ENCODE measurements at places on chromosomes 6 and 20.

DNA sequence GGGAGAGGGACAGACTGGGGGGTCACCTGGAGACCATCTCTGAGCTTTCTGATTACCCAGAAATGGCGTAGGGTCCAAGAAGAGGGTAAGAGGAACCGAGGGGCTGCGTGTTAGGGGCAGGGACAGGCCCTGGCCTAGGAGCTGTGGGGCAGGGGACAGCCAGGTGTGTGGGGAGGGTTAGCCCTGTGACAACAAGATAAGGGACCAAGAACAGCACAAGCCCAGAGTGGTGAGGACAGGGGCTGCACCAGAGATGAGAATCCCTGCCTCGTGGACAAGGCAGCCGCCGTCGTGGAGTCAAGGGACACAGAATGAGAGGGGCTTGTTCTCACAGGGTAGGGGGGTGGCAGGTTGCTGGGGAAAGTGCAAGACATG, 449 bp upstream of the AVP start:
- no peak for DNase-seq

GRCh38 chr6:44162876-44163625, 4.4 kb downstream of the CAPN11 start:
- no peak for DNase-seq

DNA sequence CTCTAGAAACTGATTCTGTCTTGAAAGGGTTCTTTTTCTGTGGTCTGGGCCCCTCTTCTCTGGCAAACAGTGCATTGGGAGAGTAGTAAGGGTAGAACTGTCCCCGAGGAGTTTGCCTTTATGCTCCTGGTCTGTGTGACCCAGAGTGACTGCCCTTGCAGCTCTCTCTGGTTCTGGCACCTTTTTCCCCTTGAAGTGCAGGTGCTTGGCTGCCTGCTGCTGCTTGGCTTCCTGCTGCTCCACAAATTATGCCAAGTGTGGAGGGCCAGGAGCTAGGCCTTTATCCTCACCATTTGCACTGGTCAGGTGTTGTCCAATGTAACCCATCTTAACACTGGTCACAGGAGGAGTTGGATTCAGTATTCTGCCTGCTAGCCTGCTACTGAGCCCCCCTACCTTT, 11.2 kb downstream of the KIZ start:
- DNase-seq: no peak

GRCh38 chr6:16105854-16106253, 23.0 kb upstream of the MYLIP start:
- no peak for DNase-seq

DNA sequence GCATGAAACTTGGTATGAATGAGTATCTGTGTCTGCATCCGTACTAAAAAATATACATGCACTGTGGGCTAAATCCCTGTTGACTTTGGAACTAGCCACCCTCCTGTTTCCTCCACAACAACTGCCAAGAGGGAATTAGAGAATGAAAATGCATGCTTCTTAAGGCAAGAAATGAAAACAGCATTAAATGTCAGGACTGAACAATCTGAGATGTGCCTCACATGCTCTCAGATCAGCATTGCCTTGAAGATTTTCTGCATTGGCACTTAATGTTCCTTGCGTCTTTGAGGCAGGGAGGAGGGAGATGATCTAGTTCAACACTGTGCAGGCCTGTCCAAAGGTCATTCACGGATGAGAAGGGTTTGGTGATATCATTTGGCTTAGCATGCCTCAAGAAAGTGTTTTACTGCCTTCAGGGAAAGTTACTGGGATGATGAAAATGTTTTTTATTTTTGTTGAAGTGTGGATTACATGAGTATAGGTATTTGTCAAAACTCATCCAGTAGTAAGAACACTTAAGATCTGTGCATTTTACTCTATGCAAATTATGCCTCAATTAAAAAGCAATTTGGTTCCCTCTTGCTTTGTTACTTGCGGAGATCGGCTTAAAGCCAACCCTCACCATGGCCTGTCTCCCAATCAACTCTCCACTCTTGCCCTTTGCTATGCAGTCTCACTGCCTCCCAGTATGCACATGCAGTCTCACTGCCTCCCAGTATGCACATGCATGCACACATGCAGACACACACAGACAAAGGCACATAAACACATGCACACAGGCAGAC, 47.5 kb upstream of the RIN2 start:
- DNase-seq: no peak

GRCh38 chr20:62792940-62793756, 3.1 kb upstream of the MRGBP start:
- DNase-seq: no peak

DNA sequence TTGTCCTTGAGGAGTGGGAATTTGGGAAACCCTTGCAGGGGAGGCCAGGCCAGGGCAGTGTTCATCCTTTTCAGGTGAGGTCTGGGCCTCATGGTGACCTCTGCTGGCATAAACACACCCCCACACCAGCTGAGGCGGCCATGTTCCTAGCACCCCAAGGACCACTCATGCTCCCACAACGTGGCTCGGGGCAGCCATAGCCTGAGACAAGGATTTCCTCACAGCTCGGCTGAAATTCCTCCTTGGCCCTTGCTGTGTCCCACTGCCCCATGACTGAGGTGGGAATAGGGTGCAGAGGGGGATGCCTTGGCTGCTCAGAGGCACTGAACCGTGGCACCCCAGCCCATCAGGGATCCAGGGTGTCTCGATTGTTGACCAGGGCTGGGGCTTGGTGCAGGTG, 27.3 kb upstream of the SPDEF start:
- no peak for DNase-seq

DNA sequence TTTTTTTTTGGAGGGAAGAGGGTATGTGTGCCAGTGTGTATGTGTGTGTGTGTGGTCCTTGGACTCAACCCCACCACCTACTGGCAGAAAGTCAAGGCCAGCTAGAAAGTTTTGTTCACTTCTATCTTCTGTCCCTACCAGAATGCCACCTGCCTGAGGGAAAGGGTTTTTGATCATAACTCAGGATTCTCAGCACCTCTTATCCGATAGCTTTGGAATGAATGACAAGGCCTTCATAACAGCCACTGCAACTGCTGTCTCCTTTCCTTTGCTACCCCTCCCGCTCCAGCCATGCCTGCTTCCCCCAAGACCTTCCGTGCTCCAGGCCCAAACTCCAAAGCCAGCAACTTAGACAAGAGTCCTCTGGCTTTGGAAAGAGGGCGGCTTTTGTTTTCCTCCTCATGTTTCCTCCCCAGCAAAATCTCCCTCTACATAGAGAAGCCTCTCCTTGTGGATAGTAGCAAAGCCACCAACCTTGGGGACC, 18.7 kb downstream of the BTN3A1 start:
- DNase-seq: no peak

- DNase-seq: no peak
Measured at GRCh38 chr20:2289475-2289874, 6.3 kb upstream of the TGM3 start.

- DNase-seq: no peak
Measured at GRCh38 chr6:170404697-170405096, 98.1 kb downstream of the FAM120B start.

- no peak for DNase-seq
Measured at GRCh38 chr6:52576054-52576391, 837 bp downstream of the TRAM2 start.

DNA sequence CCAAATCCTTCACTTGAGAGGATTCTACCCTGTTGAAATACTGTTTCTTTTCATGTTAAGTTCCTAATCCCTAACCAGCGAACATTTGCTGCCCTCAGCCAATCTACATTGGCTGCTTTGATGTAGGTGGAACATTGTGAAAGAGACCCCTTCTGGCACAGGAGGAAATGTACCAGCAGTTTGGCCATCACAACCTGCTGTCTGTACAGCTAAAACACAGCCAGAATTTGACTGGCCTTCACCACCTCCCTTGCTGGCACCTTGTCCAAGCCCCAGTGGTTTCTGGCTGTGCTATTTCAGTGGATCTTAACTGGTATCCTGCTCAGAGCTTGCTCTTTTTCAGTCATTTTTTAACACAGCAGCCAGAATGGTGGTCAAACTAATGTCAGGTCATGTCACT, 202.1 kb upstream of the EPHA7 start:
- no peak for DNase-seq

GRCh38 chr20:49831770-49832631, 19.4 kb downstream of the SLC9A8 start:
- no peak for DNase-seq

DNA sequence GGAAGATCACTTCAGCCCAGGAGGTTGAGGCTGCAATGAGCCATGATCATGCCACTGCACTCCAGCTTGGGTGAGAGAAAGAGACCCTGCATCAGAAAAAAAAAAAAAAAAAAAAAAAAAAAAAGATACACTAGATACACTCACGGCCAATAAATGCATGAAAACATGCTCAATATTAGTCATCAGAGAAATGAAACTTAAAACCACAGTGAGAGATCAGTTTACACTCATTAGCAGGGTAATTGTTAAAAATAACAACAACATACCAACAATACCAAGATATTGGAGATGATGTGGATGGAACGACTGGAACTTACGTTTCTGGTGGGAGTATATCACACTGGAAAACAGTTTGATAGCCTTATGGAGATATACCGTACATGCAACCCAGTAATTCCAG, 29.9 kb downstream of the HS3ST5 start:
- no peak for DNase-seq

GRCh38 chr6:115540077-115540869, 520.4 kb downstream of the FRK start:
- no peak for DNase-seq

GRCh38 chr6:65161661-65162060, 545.4 kb downstream of the EYS start:
- no peak for DNase-seq

All from caudate nucleus (tissue), 63 donors.